SHP77 treated with DMSO at 0.1 percent for 48 hours (cell line): ENCODE measurements at places on chromosomes 6 and 20.

GRCh38 chr20:51567622-51568021 lies 25.1 kb upstream of the NFATC2 start:
- no peak for DNase-seq

GRCh38 chr6:79524065-79524464 lies 13.2 kb downstream of the LCA5 start:
- no peak for DNase-seq

- DNase-seq: no peak
These were observed 1014.6 kb downstream of the GRIK2 start for GRCh38 chr6:102407886-102408741.

- DNase-seq: no peak
These were observed 159.4 kb upstream of the CITED2 start for GRCh38 chr6:139533573-139534471.

DNA sequence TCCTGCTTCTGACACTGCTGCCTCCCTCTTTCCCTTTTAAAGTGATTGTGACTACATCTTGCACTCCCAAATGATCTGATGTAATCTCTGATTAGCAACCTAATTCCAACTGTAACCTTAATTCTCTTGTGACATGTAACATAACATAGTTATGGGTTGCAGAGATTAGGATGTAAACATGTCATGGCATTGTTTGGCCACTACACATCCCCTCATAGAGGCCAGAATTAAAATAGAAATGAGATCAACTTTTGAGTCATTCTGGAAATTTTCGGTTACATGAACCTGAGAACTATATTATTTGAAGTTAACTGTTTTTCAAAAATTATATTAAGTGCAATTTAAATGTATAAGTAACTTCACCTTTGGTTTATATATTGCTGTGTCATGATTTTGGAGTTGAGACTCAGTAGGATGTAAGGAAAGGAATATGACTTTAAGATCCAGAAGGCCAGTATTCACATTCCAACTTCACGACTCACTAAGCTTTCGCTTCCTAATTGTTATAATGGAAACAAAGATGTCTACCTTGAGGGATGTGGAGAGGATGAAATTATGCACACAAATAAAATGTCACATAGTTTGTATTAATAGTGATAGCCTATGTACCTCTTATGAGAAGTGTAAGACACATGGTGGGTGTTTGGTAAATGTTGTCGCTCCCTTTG lies 611.9 kb upstream of the MAP3K7 start:
- DNase-seq: no peak

- DNase-seq: no peak
These were observed 272.2 kb upstream of the THEMIS start for GRCh38 chr6:128172752-128173682.

GRCh38 chr20:3836132-3836531 lies 10.5 kb upstream of the MAVS start:
- DNase-seq: no peak

- DNase-seq: peak; percentile 49
These were observed 26.1 kb upstream of the KCNB1 start for GRCh38 chr20:49508435-49509199.

GRCh38 chr6:73614802-73615201 lies 39.0 kb downstream of the SLC17A5 start:
- DNase-seq: no peak

- DNase-seq: no peak
These were observed 274.5 kb upstream of the NRSN1 start for GRCh38 chr6:23851522-23851921.

GRCh38 chr6:1609648-1610496 lies at the start of gene FOXC1:
FOXC1 (plus strand) TSS chr6:1609915; CDS start chr6:1610446, 531 bp downstream.
- peak; percentile 39 for DNase-seq

DNA sequence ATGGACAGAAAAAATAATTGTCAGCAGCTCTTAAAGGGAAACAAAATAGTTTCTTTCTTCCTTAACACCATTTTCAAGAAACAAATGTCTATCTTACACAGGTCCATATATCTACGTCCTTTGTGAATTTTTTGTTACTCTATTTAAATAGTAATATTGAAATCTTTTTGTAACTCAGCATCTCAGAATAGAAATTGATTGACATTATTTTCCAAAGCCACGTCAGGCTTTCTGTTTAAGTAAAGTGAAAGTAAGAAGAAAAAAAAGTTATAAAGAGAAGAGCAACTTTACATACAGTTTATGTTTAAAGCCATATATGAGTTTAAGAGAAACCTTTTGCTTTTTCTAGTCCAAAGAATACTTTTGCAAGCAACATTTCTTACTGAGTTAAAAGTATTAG lies 402.9 kb upstream of the SOX4 start:
- no peak for DNase-seq

DNA sequence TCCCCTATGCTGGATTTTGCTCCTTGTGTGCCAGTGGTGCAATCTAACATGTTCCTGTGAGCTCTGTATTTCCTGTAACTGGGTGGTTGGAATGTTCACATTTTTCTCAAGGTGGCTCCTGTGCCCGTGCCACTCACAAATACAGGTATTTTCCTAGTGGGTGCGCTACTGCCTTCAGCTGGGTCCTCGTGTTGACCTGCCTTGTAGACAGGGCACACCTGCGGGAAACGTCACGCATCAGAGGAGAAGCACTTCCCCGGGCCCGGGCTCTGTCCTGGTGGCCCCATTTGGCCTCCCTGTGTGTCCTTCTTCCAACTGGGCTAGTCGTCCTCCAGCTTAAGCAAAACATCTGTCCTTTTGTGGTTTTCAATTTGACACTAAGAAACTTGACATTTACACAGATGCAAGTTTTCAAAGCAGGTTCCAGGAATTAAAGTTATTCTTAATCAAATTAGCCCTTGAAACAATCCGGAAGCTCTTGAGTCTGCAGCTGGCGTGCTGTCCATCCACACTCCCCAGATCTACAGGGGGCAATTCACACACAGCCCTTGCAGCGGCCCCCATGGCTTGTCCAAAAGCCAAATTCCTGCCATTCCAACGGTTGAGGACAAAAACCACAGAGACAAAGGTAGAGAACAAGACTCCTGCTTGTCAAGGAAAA lies 275.1 kb downstream of the CDC5L start:
- no peak for DNase-seq

- no peak for DNase-seq
These were observed 13.3 kb upstream of the MAP7 start for GRCh38 chr6:136563386-136564152.

DNA sequence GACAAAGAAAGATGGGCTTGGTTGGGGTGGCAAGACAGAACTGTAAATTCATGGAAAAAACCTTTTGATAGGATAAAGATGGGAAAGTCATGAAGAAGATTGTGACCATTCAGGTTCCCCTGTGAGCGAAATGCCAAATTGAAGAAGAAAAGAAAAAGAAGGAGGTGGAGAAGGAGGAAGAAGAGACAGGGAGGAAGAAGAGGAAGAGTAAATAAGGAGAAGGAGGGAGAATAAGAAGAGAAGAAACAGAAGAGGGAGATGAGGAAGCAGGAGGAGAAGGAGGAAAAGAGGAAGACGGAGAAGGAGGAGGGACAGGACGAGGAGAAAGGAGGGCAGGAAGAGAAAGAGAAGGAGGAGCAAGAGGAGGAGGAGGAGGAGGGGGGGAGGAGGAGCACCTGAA lies 199.8 kb downstream of the SLC24A3 start:
- DNase-seq: no peak

- no peak for DNase-seq
These were observed 43.2 kb upstream of the TXNDC5 start for GRCh38 chr6:7953753-7954152.
